ENCODE measurements at places on chromosomes 6 and 20. TPM values are rescaled to one million over a fixed set of nuclear protein-coding genes. Genes with fewer than 3 reads are reported as not detected.

DPPA5 gene
- not detected for total RNA-seq

GPR31 gene
- total RNA-seq, result not detected

HLA-B gene
- 2,626 TPM for total RNA-seq

GLP1R gene
- not detected for total RNA-seq

TAF11 gene
- total RNA-seq, result 6.4 TPM

WFDC10B gene
- total RNA-seq, result 1.9 TPM

PBOV1 gene
- total RNA-seq, result not detected

HFE gene
- total RNA-seq, result 6.7 TPM

HLA-DRB5 gene
- total RNA-seq, result not detected

C20orf144 gene
- not detected for total RNA-seq

TFAP2D gene
- total RNA-seq, result not detected

HTR1E gene
- not detected for total RNA-seq

MYCT1 gene
- not detected for total RNA-seq

DNA sequence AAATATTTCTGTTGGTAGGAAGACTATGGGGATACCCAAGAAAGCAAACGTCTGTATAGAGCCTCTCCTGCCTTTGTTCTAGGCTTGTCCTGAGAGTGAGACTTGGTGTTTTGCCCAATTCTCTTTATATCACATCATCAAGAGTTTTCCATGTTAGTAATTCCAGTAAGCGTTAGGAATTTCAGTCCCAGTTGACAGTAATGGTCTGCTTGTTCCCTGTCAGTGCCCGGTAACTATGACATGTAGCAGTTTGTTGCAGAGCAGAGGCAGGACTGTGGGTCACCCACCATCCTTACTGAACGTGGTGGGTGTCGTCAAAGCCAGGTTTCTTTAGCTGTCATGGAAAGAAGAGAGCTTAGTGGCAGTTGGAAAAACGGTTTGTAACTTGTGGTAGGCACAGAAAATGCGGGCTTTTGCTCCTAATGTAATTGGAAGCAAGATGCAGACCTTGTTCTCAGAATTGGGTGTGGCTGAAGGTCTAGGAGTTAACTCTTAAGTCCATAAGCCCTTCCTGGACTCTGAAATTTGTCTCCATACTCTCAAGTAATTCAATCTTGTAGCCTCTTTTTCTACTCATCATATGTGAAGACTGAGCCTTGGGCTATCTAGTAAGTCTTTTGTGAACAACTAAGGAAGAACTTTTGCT, 188.8 kb downstream of the TMEM242 start:
- H3K4me3 ChIP-seq, result no peak overlapping the region
- H3K4me1 ChIP-seq, result peaks cover 8% of the 10 kb centered on the region
- H3K27me3 ChIP-seq, result no peaks in the 10 kb centered on the region
- H3K27ac ChIP-seq, result no peak overlapping the region
- no peak for DNase-seq

GRCh38 chr6:169700296-169700695, 1.5 kb downstream of the WDR27 start:
- peaks cover 35% of the 10 kb centered on the region for H3K4me1 ChIP-seq
- no peaks in the 10 kb centered on the region for H3K27me3 ChIP-seq
- peak; percentile 22 for DNase-seq
- H3K36me3 ChIP-seq, result no peaks in the 10 kb centered on the region
- H3K27ac ChIP-seq, result peak overlapping the region; percentile 13

DNA sequence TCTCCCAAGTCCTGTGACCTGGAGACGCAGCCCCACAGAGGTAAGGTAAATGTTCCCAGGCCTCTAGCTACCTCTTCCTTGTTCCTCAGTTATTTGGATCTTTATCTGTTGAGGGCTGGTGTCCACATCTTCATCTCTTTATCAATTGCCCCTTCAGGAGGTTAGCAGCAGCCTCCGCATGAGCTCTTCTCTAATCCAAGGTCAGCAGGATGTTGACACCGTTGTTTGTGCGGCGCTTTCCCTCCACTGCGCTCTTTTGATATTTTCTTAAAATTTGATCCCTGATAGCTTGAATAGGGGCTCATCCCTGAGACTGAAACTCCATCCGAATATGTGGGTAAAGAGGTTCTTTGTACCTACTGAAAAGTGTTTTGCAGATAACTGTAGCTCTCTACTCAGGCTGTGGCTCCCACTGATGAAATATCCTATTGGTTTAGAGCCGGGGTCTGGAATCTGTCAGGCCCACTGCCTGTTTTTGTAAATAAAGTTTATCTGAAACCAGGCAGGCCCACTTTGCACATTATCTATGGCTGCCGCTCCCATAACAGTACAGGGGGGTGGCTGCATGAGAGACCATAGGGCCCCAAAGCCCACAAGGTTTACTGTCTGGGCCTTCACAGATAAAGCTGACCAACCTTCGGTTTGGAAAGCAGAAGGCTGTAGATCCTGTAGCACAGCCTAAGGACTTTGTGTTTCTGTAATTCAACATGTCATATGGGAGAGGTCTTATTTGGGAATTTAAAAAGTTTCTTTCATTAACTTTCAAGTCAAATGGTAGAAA, 362.6 kb downstream of the QKI start:
- H3K36me3 ChIP-seq, result no peaks in the 10 kb centered on the region
- no peak overlapping the region for H3K4me3 ChIP-seq
- DNase-seq, result no peak
- no peaks in the 10 kb centered on the region for H3K4me1 ChIP-seq
- no peaks in the 10 kb centered on the region for H3K27me3 ChIP-seq
- H3K27ac ChIP-seq, result no peak overlapping the region

GRCh38 chr20:63074631-63075030, 67.9 kb upstream of the BHLHE23 start:
- H3K4me3 ChIP-seq, result no peak overlapping the region
- H3K27me3 ChIP-seq, result peaks cover 50% of the 10 kb centered on the region
- no peaks in the 10 kb centered on the region for H3K4me1 ChIP-seq
- H3K36me3 ChIP-seq, result no peaks in the 10 kb centered on the region
- no peak overlapping the region for H3K27ac ChIP-seq

- no peak for DNase-seq
- H3K27ac ChIP-seq, result no peak overlapping the region
- no peak overlapping the region for H3K4me3 ChIP-seq
- H3K36me3 ChIP-seq, result no peaks in the 10 kb centered on the region
These were observed 143.0 kb upstream of the AHI1 start for GRCh38 chr6:135640449-135641111.

- no peak overlapping the region for H3K4me3 ChIP-seq
- no peaks in the 10 kb centered on the region for H3K27me3 ChIP-seq
- DNase-seq, result no peak
- H3K36me3 ChIP-seq, result no peaks in the 10 kb centered on the region
- peaks cover 72% of the 10 kb centered on the region for H3K4me1 ChIP-seq
These were observed 11.6 kb downstream of the SRSF3 start for GRCh38 chr6:36605560-36606391.

GRCh38 chr6:161618831-161619454, 345.1 kb upstream of the AGPAT4 start:
- H3K27me3 ChIP-seq, result no peaks in the 10 kb centered on the region
- no peak overlapping the region for H3K4me3 ChIP-seq
- H3K27ac ChIP-seq, result no peak overlapping the region
- no peaks in the 10 kb centered on the region for H3K4me1 ChIP-seq
- H3K36me3 ChIP-seq, result no peaks in the 10 kb centered on the region

GRCh38 chr6:24385536-24386269, 17.0 kb upstream of the MRS2 start:
- no peak overlapping the region for H3K4me3 ChIP-seq
- no peak overlapping the region for H3K27ac ChIP-seq
- H3K36me3 ChIP-seq, result no peaks in the 10 kb centered on the region
- H3K27me3 ChIP-seq, result no peaks in the 10 kb centered on the region
- no peaks in the 10 kb centered on the region for H3K4me1 ChIP-seq

DNA sequence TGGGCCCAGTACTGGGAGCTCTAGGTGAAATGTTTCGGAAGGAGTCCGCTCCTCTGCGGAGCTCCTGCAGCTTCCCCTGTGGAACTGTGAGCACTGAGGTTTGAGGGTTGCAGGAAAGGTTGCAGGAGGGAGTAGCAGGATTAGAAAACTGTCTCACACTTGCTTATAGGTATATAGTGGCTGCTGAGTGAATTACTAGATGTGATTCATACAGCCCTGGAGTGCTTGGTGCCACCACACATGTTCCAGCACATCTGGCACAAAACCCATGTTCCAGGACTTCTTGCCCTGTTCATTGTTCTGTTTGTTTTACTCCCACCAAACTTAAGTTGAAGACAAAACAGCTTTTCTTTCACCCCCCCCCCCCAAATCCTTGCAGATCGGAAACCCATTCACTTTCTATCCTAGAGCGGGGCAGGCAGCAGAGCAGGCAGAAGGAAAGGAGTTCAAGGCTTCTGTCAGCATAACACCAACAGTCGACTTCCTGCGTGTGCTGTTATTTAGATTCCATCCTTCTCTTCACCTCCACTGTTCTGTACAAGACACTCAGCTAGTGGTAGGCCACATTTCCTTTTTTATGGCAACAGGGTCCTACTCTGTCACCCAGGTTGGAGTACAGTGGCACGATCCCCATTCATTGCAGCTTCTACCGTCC, 669 bp upstream of the PEX6 start:
- no peak for DNase-seq
- no peaks in the 10 kb centered on the region for H3K36me3 ChIP-seq
- peak overlapping the region; percentile 95 for H3K27ac ChIP-seq
- H3K27me3 ChIP-seq, result no peaks in the 10 kb centered on the region
- peak overlapping the region; percentile 90 for H3K4me3 ChIP-seq

DNA sequence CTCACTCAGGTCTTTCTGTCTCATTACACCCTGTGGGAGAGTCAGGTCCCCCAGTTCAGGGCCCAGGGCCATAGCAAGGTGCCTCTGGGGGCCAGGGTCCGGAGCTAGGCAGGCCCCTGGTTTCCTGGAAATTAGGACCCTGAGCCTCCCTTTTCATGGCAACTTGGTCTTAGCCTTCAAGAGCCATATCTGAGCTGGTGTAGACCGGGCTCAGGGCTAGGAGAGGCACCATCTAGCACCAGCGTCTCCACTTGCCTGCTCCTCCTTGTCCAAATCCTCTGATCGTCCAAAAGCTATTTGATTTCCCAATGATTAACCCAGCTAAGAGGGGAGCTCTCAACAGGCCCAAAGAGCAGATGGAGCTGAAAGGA, 5.6 kb downstream of the MDFI start:
- DNase-seq, result no peak
- no peak overlapping the region for H3K27ac ChIP-seq
- H3K4me3 ChIP-seq, result no peak overlapping the region
- no peaks in the 10 kb centered on the region for H3K36me3 ChIP-seq
- peaks cover 25% of the 10 kb centered on the region for H3K27me3 ChIP-seq

- peak overlapping the region; percentile 42 for H3K27ac ChIP-seq
- H3K4me3 ChIP-seq, result no peak overlapping the region
- H3K27me3 ChIP-seq, result no peaks in the 10 kb centered on the region
- DNase-seq, result no peak
- peaks cover 13% of the 10 kb centered on the region for H3K4me1 ChIP-seq
These were observed 29.6 kb downstream of the PCNA start for GRCh38 chr20:5090191-5090590.

- no peak overlapping the region for H3K27ac ChIP-seq
- DNase-seq, result peak; percentile 29
- H3K27me3 ChIP-seq, result no peaks in the 10 kb centered on the region
- no peak overlapping the region for H3K4me3 ChIP-seq
- H3K36me3 ChIP-seq, result no peaks in the 10 kb centered on the region
- H3K4me1 ChIP-seq, result no peaks in the 10 kb centered on the region
These were observed 233.5 kb upstream of the QKI start for GRCh38 chr6:163180874-163181541.

DNA sequence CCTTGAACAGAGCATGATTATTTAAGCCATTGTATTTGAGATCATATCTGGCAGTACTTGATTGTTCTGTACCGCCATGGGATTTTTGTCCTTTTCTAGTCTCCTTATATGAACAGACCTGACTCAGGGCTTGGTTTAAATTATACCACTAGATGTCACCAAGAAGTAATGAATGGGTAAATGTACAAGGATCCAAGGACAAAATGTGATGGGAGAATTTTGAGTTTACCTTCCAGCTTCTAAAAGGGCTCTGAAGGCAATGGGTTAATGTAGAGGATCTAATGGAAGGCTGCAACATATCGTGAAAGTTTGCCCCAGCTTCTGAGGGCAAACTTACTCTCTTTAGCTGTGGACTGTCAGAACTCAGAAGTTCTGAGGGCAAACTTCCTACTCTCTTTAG, 12.0 kb downstream of the RNF8 start:
- no peak for DNase-seq
- peaks cover 23% of the 10 kb centered on the region for H3K36me3 ChIP-seq
- no peaks in the 10 kb centered on the region for H3K4me1 ChIP-seq
- H3K27me3 ChIP-seq, result no peaks in the 10 kb centered on the region

GRCh38 chr6:106187424-106187982, 101.4 kb downstream of the PRDM1 start:
- no peak for DNase-seq
- H3K4me1 ChIP-seq, result peaks cover 4% of the 10 kb centered on the region
- H3K27me3 ChIP-seq, result no peaks in the 10 kb centered on the region
- H3K27ac ChIP-seq, result no peak overlapping the region
- H3K36me3 ChIP-seq, result no peaks in the 10 kb centered on the region
- no peak overlapping the region for H3K4me3 ChIP-seq

DNA sequence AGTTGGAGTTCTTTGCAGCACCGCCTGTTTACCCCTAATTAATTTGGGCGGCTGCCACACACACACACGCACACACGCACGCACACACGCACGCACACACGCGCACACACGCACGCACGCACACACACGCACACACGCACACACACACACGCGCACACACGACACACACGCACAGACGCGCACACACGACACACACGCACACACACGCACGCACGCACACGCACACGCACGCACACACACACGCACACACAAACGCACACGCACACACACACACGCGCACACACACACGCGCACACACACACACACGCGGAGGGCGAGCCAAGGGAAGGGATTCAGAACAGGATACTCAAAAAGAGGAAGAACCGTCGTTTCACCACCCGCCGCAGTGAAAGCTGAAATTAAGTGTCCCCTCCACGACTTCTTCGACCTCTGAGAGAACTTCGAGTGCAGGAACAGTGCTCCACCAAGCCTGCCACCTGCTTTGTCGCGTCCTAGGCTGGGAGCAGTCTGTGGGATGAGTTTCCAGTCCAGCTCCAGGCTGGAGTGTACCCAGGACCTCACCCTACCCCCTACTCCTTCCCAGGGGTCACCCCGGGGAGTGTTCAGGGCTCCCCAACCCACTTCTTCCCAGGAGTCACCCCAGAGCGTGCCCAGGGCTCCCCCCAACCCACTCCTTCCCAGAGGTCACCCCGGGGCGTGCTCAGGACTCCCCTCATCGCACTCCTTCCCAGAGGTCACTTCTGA, 1.1 kb downstream of the RNASET2 start:
- H3K27ac ChIP-seq, result peak overlapping the region; percentile 98
- H3K36me3 ChIP-seq, result no peaks in the 10 kb centered on the region
- H3K4me3 ChIP-seq, result peak overlapping the region; percentile 79
- H3K27me3 ChIP-seq, result no peaks in the 10 kb centered on the region

DNA sequence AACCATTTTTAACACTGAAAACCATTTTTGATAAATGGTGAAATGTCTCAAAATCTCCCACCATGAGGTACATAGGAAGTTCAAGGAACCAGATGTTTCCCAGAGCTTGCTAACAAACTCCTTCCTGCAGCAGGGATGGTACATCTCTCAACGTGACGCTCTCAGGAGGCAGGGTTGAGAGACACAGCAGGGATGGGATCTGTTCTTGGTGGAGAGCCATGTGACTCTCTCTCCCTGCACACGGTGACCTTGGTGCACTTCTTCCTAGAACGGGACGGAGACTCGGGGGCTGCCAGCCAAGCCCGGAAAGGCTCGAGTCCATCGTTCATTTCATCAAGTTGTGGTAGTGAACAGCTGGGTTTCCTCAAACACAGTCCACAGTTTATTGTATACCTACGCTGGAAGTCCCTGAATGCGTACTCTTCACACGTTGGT, 94.2 kb downstream of the FAM50B start:
- H3K27me3 ChIP-seq, result peaks cover 35% of the 10 kb centered on the region
- no peaks in the 10 kb centered on the region for H3K4me1 ChIP-seq
- H3K4me3 ChIP-seq, result no peak overlapping the region
- no peak overlapping the region for H3K27ac ChIP-seq

- no peak for DNase-seq
- H3K27me3 ChIP-seq, result no peaks in the 10 kb centered on the region
- H3K4me1 ChIP-seq, result peaks cover 5% of the 10 kb centered on the region
- no peak overlapping the region for H3K4me3 ChIP-seq
These were observed 212.7 kb downstream of the PACRG start for GRCh38 chr6:162940426-162940825.

All from transverse colon (tissue), 4 donors.